ENCODE measurements at places on chromosomes 3 and 15.

GRCh38 chr3:71485896-71486295, 97.6 kb downstream of the FOXP1 start:
- DNase-seq = no peak

DNA sequence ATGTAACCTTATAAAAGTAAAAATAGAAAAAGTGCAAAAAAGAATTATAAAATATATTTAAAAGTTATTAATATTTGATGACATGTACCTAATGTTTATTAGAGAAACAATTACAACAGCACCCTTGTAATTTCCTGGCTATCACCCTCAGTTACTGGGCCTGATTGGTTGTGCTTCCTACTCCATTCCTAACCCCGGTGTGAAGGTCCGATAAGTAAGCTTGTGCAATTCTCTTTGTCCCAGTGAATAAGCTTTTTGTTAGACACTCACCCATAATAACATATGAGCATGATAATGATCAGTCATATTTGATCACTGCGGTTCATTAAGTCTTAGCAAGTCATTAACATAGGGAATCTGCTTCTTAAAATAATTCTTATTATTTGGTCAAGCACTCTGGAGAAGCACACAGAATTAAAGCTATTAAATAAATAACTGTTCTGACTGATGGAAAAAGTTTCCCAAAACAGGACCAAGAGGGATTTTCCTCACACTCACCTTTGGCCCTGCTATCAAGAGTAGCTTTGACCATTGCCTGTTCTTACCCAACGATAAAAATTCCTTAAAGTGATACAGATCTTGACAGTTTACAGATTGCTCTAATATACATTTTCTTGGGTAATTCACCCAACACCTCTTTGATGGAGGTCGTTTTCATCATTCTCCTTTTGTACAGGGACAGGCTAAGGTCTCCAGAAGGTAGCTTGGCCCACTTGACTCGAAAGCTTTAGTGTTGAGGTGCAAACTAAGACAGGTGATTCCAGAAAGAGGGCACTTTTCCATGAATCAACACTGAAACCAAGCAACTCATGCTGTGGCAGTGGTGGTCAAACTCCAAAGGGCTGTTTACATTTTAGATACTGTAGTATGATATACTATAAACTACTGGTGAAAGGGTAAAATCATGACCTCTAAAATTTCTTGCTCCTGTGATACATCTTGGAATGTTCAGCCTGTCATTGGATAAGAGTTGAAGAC, 543.0 kb upstream of the KCNMB2 start:
- no peak for DNase-seq

- no peak for DNase-seq
These were observed 386.2 kb downstream of the EFHB start for GRCh38 chr3:19547665-19548464.

- DNase-seq = no peak
These were observed 60.0 kb downstream of the FLNB start for GRCh38 chr3:58068122-58068809.

DNA sequence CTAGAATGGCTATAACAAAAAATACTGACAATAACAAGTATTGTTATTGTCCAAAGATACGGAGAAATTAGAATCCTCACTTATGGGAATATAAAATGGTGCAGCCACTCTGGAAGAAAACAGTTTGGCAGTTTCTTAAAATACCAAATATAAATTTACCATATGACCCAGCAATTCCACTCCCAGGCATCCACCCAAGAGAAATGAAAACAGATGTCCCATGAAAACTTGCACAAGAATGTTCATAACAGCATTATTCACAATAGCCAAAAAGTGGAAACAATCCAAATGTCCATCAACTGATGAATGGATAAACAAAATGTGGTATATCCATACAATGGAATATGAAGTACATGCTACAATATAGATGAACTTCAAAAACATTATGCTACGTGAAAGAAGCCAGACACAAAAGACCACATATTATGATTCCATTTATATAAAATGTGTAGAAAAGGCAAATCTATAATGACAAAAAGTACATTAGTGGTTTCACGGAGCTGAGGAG, 9.4 kb downstream of the AAGAB start:
- no peak for DNase-seq

GRCh38 chr3:115792206-115792955, 169.1 kb downstream of the GAP43 start:
- DNase-seq = no peak

- DNase-seq = no peak
These were observed 6.4 kb upstream of the SACM1L start for GRCh38 chr3:45682786-45683185.

Data from NCI-H345 (cell line).